ENCODE measurements at places on chromosomes 16 and 17.

- no peak for DNase-seq
These were observed 5.7 kb downstream of the NECAB2 start for GRCh38 chr16:83973581-83974385.

DNA sequence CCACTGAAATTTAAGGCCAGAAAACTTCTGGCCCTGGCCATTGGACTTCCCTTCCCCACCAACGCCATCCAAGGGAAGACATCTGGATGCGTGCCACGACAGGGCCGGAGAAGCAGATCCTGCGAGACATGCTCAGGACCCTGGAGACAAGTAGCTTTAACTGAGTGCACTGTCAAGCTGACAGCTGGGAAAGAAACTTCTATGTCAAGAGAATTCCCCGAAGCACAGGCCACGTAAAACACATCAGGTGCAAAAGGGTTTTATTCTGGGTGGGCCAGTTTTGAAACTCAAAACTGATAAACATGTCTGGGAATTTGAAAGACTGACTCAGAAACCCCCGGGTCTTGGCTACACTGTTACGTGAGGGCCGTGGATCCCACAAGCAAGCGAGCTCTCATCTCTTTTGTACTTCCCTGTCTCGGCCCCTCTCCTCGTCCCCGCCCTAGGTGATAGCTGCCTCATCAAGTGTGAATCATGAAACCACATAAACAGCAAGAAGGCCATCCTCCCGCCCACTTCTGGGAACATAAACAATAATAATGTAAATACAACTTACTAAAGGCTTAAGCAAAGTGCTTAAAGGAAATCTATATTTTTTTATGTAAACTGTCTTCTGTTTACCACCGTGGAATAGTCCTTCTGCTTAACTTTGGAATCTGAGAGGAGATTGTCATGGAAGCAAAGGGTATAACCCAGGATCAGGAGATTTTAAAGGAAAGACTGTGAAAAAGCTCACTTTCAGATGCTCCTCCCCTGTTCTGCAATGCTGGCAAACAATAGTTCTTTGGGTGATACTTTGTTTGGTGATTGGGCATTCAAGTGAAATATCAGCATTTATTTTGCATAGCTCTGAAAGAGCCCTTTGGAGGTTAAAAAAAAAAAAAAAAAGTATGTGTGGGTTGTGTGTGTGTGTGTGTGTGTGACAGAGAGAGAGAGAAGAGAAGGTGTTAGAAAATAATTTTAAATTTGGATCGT lies 406.0 kb upstream of the MAF start:
- no peak for DNase-seq

DNA sequence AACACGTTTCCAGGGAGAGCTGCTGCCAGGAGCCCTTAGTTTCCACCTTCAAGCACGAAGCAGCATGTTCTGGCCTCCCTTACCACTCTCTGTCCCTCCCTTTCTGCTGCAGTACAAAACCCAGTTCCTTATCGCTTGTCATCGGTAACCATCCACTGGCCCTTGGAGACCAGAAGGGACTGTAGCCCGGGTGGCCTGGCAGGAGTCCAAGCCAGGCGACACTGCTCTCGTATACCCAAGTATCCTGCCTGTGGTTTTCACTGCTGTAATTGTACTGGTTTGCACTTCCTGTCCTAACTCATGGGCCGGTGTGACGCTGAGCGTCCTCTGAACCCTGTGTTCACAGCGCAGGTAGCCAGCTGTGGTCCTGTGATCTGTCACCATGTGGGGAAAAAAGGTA lies 81.1 kb downstream of the MAF start:
- DNase-seq = no peak

DNA sequence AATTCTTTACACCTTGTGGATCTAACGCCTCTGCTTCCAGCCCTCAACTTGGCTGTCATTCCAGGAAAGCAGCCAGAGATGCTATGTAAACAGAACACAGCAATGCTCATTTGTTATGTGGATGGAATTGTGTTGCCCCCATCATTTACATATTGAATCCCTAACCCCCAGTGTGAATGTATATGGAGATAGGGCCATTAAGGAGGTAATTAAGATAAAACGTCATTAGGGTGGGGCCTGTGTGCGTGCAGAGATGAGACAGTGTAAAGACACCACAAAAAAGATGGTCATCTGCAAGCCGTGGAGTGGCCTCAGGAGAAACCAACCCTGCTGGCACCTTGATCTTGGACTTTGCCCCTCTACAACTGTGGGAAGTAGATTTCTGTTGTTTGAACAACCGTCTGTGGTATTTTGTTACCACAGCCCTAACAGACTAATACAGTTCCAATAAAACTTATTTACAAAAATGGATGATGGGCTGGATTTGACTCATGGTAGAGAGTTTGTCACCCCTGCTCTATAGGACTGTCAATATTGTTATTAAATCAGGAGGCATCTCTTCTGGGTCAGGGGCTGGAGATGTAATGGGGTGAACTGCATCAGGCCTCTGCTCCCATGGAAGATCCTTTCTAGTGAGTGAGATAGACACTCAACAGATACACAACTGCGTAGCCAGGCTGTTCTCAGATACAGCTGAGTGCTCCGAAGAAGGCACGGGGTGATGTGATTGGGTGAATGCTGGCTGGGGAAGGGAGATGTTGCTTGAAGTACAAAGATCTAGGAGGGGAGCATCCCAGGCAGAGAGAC lies 339.0 kb downstream of the SNX29 start:
- DNase-seq = no peak

DNA sequence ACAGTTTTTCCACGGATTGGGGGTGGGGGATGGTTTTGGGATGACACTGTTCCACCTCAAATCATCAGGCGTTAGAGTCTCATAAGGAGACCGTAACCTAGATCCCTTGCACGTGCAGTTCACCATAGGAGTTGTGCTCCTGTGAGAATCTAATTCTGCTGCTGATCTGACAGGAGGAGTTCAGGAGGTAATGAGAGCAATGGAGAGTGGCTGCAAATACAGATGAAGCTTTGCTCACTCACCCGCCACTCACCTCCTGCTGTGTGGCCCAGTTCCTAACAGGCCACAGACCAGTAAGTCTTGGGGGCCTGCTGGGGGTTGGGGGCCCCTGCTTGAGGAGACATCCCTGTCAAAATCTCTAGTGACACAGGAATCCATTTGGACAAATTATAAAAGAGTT lies 29.8 kb downstream of the SLC39A11 start:
- DNase-seq = no peak

DNA sequence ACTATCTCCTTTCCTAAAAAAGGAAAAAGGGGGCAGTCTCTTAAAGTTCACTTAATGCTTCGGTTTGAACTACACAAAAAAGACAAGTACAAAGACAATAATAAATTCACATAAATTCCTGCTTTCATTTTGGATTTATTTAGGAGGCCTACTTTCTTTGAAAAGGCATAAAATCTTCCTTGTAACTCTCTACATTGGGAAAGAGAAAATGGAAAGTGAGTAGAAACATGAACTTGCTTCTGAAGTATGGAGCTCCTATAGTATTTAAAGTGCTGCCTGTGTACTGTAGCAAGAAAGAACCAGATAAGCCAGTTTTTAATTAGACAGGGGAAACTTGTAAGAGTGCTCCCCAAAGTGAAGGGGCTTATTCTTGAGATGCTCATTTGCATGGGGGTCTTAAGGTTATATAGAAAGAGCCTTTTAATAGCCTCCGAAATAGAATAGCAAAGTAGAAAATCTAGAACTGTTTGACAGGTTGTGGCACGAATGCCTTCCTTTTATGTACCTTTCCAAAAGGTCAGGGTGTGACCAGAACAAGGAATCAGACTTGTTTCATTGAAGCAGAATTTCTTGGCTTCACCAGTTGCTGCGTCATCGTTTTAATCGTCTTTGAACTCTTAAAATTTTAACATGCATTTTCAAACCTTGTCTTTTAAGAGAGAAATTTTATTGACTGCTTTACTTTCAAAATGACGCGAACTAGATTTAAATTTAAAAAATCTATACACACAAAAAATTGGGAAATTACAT lies 12.9 kb downstream of the GAN start:
- no peak for DNase-seq

GRCh38 chr17:40321524-40321929 lies 12.5 kb downstream of the RARA start:
- DNase-seq = no peak

GRCh38 chr17:68600067-68600930 lies 868 bp downstream of the FAM20A start:
- DNase-seq = no peak

DNA sequence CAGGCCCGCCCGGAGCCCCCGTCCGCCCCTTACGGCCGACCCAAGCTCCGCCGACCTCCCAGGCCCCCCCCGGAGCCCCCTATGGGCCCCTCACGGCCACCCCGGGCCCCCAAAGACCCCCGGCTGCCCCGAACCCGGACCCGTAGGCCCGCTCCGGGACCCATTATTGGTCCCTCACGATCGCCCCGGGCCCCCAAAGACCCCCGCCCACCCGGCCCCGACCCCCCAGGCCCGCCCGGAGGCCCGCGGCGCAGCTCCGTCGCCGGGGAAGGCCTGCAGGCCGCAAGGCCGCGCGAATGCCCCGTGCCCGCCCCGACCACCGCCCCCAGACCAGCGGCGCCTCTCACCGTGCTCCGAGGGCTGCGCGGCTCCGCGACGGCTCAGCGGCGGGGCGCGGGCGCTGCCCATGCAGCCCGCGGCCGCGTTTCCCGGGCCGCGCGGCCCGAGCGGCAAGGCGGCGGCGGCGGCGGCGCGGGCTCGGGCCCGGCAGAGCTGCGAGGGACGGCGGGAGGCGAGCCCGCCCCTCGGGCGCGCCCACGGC lies 393 bp downstream of the ANKRD11 start:
- no peak for DNase-seq

DNA sequence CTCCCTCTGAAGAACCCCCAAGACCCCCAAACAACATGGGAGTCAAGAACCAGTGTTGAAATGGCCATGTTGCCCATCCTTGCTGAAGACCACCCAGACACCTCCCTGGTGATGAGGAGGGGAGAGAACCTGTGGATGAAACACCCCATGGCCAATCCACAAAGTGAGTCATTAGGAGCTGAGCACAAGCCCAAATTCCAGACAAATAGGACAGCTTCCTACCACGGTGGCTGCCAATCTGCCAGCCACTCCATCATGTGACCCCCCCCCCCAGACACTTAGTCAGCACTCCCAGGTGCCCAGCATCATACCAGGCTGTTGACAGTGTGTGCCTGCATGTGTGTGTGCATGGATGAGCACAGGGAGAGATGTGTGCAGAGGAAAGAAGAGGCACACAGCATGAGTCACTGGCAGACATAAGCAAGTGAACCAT lies 26.4 kb upstream of the RPL38 start:
- no peak for DNase-seq

GRCh38 chr17:13001991-13002615 lies 15.7 kb downstream of the ELAC2 start:
- no peak for DNase-seq

GRCh38 chr17:50060951-50061712 lies 5.2 kb downstream of the ITGA3 start:
- DNase-seq = no peak

- DNase-seq = no peak
These were observed 29.4 kb upstream of the SUPT4H1 start for GRCh38 chr17:58381124-58382035.

DNA sequence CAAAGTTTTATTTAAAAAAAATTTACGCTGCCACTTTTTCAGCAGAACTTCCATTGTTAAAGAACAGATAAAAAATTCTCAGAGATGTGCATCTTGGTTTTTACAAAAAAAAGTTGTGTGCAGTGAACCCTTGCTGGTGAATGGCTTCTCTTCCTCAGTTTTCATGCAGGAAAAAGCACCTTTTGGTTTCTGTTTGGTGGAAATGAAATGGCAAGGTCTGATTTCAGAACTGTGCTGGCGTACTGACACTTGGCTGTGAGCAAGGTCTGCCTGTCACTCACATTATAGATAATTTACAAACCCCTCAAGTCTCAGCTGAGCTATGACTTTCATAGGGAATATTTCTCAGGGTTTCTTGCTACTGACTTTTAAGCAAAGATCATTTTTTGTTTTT lies 5.7 kb upstream of the SALL1 start:
- DNase-seq = no peak

DNA sequence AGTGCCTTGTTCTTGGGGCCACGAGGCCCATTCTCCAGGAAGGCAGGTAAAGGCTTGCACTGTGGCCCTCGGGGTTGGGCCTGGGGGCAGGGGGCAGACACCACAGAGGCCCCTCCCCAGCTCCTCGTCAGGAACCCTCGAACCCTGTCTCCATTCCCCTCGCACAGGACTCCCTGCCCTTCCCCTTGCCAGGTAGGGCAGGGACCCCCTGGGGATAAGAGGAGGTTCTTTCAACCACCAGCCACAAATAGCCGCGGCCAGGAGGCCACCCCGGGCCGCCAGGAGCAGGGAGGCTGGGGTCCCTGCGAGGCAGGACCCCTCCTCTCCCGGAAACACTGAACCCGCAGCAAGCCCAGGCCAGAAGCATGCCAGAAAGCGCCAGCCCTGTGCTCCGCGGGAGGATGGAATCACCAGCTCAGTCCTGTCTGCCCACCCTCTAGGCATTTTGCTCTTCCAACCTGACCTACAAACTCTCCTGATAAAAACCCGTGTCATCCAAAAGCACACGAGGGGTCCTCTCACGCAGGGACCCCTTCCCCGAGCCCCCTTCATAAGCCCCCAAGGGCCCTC lies 45.6 kb downstream of the SLC47A1 start:
- no peak for DNase-seq

GRCh38 chr17:40402668-40403067 lies 15.0 kb downstream of the TOP2A start:
- no peak for DNase-seq

GRCh38 chr17:31629696-31630470 lies 229.2 kb downstream of the COPRS start:
- no peak for DNase-seq

- DNase-seq = no peak
These were observed 215.9 kb upstream of the GSE1 start for GRCh38 chr16:85396879-85397871.

- DNase-seq = no peak
These were observed 74.6 kb upstream of the FAM20A start for GRCh38 chr17:68675723-68676122.

- DNase-seq = no peak
These were observed 77.0 kb upstream of the ZNF423 start for GRCh38 chr16:49932946-49933345.

- DNase-seq = no peak
These were observed 143.7 kb upstream of the ZFHX3 start for GRCh38 chr16:73191660-73192046.

GRCh38 chr16:69093974-69094373 lies 11.5 kb upstream of the HAS3 start:
- DNase-seq = no peak

DNA sequence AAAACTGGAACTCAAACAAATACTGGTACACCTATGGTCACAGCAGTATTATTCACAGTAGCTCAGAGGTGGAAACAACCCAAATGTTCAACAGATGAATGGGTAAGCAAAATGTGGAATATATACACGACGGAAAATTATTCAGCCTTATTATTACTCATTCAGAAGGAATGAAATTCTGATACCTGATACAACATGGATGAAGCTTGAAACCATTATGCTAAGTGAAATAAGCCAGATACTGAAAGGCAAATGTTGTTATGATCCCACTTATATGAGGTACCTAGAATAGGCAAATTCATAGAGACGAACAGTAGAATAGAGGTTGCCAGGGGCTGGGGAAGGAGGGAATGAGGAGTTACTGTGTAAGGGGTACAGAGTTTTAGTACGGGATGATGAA lies 27.1 kb upstream of the MYLK3 start:
- DNase-seq = no peak

GRCh38 chr17:17551361-17551760 lies 40.1 kb downstream of the PEMT start:
- DNase-seq = no peak

- DNase-seq = no peak
These were observed 150.0 kb downstream of the HS3ST4 start for GRCh38 chr16:25841761-25842160.

- DNase-seq = no peak
These were observed 33.9 kb downstream of the CYTH1 start for GRCh38 chr17:78748048-78748729.

All from SIG-M5 (cell line).